ENCODE measurements at places on chromosomes 5 and 9. TPM values are rescaled to one million over a fixed set of nuclear protein-coding genes. Genes with fewer than 3 reads are reported as not detected.

GRCh38 chr5:180077594-180078284, 6.2 kb upstream of the RNF130 start:
- ATAC-seq, result no peak

The SLC23A1 gene
- not detected for total RNA-seq

GRCh38 chr5:159902444-159903121, 13.7 kb upstream of the ADRA1B start:
- no peak for ATAC-seq

GRCh38 chr9:92745331-92745730, 19.3 kb downstream of the BICD2 start:
- no peak for ATAC-seq

- no peak for ATAC-seq
Observed at GRCh38 chr5:55638051-55638450, 74.1 kb downstream of the SLC38A9 start.

Data from gastroesophageal sphincter (tissue), 4 donors.